ENCODE measurements at places on chromosomes 2 and 18.

DNA sequence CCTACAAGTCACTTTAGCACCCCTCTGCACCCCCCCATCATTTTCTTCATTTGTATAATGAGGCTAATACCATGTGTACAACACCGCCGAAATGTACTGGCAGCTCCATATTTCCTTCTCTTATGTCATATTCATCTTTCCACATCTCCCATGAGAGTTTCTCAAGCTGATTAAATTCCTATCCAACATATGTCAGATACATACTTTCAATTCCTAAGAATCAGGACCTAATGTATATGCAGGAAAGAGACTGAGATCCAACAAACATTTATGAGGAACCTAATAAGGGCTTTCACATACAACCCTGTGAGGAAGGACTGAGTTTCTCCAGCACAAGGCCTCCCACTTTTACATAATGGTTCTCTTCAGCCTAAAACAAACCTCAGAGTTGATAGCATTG lies 41.9 kb downstream of the PRKD3 start:
- DNase-seq, result no peak

- no peak for DNase-seq
Observed at GRCh38 chr2:186033541-186033940, 294.9 kb downstream of the FSIP2 start.

DNA sequence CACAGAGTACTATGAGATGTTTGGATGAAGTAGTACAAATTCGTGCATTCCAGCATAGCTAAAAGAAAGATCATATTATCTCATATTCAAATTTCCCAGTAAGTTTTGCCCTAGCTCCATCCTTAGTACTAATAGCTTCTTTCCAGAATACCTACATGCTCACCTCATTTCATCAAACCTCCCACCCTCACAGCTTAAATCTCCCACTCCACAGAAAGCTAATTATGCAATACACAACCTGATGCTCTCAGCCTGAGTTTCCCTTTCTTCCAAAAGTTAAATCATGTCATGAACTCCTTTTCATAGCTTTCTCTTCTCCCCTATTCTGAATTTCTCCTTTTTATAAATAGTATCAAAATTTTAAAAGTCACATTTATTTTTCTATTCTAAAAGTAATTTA lies 34.6 kb downstream of the DNAH6 start:
- DNase-seq, result no peak

GRCh38 chr18:24293254-24293653 lies 104.4 kb downstream of the OSBPL1A start:
- no peak for DNase-seq

DNA sequence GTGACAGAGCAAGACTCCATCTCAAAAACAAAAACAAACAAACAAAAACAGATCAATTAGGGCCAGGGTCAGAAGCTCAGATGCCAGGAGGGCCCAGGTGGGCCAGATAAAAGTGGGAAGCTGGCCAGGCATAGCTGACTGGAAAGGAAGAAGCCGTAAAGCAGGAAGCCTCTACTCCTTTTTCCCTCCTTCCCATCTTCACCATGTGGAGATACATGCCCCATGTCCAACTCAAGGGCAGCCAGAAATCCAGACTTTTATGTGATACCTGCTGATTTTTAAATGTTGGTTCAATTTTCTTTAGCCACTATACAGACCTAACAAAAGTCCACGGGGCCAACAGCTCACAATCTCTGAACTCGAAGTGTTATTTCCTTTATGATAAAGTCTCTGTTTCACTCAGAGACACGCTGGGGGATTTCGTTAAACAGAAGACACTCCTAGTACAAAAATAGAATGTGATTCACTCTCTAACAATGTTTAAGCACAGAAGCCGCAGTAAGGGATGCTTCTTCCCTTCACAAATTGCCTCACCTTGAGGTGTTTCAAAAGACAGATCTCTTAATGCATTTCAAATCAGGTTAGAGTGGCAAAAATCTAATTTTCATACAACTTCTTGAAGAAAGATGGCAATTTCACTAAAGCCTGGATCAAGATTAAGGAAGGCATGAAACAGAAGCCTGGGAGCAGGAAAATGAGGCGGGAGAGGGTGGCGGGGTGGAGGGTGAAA lies 14.0 kb downstream of the TMEM247 start:
- DNase-seq, result no peak

DNA sequence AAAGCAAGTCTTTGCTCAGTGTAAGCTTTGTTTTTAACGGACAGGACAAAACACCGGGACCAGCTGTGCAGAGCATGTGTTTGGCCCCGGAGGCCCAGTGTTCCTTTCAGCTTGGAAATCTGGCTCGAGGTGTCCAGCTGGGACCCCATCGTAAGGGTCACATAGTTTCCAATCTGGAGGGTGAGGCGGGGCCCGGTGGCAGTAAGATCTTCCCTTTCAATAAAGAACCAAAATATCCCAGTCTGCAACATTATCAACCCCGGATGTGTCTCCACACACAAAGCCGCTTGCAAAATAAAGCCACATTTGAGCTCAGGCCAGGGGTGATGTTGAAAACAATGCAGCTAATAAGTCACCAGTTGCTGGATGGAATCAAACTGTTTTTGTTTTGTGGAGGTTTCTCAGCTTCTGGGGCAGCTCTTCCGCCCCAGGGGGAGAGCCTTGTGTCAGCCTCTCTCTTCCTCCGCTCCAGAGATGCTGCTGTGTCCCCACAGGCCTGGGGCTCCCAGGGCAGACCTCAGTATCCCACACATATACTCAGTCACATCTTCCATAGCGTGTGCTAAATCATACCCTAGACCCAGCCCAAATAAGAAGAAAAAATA lies 138.6 kb upstream of the GLI2 start:
- DNase-seq, result no peak

GRCh38 chr2:173149491-173149890 lies 73.8 kb downstream of the MAP3K20 start:
- peak; percentile 48 for DNase-seq

DNA sequence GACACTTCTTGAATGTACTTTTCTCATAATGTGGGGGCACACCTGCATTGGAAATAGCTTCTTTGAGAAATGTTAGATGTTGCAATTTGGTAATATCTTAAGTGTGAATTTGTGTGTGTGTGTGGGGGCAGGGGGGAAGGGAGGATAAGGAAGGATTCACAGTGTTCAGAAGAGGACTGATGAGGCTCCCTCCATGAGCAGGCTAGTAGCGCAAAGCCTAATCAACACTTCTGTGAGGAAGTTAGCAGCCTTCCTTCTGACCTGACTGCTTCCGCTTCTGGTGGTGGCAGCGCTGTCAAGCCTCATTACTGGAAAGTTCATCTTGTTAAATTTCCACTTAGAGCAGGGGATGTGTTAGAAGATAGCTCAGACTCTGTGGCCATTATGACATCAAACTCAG lies 295.4 kb upstream of the SPRED2 start:
- no peak for DNase-seq

- DNase-seq, result no peak
Observed at GRCh38 chr18:51029378-51029693, 677 bp upstream of the SMAD4 start.

GRCh38 chr2:97844311-97844859 lies 131.0 kb downstream of the ZAP70 start:
- no peak for DNase-seq

Measured in stimulated activated CD4-positive, alpha-beta T cell treated with anti-CD3 and anti-CD28 coated beads, TNF-alpha, amount 100 ng/mL, for 24 hours (primary cell).